ENCODE measurements at places on chromosomes 6 and 20.

- no peak for DNase-seq
Measured at GRCh38 chr6:6556161-6556737, 32.3 kb upstream of the LY86 start.

DNA sequence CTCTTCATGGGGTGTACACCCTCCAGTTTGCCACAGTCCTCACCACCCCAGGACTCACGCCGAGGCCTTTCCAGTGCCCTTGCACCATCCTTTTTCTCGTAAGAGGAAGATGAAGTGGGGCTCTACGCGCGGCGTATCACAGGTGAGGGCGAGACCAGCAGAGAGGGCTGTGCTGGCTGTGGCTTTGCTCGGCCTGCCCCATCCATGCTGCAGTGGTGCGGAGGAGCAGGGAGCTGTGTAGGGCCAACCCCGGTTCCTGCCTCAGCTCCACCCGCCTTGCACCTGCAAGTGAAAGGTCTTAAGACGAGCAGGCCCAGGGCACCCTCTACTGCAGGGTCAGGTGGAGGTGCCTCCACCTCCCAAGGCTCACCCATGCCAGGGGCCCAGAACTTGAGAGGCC is 24.1 kb downstream of the RBCK1 start:
- DNase-seq, result no peak

GRCh38 chr6:104526376-104526775 is 333.3 kb downstream of the HACE1 start:
- no peak for DNase-seq

DNA sequence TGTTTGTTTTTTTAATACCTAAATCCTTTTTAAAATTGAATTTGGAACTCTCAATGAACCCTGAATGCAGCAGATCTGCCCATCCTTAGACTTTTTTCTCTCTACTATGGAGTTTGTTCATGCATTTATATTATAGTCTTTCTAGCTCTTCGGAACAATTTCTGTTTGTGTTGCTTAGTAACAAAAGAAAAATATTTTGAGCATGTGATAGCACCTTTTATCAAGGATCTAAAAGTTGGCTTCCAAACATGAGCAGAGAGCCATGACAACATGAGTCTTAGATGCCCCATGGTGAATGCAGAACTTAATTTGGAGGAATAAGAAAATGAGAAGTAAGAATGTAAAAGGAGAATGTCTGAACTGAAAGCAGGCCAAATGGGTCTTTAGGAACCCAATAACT is 133.7 kb downstream of the EDN1 start:
- DNase-seq, result no peak

GRCh38 chr6:32933661-32934085 is 7.2 kb downstream of the HLA-DMB start:
- DNase-seq, result no peak

GRCh38 chr20:57877995-57878394 is 168.2 kb upstream of the PMEPA1 start:
- DNase-seq, result no peak

DNA sequence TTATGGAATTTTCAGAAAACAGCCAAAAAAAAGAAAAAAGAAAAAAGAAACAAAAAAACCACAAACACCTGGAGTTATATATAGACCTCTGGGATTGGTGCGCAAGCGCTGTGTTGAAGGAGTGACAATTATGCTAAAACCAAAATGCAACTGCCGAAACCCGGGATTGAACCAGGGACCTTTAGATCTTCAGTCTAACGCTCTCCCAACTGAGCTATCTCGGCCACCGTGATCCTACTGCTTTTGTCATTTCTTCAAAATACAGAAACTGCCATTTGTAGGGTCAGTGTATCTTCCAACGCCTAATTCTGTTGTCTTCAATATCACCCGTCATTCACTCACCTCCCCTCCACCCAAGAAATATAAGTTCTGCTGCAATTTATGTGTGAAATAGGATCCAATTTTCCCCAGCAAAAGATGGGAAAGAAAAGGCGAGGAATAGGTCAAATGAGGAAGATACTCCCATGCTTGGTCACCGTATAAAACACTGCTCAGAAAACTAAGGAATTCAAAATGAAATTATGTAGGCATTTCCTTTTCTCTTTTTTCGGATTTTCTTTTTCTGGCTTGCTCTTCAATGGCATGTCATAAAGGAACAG is 116.0 kb downstream of the TRIM27 start:
- no peak for DNase-seq

DNA sequence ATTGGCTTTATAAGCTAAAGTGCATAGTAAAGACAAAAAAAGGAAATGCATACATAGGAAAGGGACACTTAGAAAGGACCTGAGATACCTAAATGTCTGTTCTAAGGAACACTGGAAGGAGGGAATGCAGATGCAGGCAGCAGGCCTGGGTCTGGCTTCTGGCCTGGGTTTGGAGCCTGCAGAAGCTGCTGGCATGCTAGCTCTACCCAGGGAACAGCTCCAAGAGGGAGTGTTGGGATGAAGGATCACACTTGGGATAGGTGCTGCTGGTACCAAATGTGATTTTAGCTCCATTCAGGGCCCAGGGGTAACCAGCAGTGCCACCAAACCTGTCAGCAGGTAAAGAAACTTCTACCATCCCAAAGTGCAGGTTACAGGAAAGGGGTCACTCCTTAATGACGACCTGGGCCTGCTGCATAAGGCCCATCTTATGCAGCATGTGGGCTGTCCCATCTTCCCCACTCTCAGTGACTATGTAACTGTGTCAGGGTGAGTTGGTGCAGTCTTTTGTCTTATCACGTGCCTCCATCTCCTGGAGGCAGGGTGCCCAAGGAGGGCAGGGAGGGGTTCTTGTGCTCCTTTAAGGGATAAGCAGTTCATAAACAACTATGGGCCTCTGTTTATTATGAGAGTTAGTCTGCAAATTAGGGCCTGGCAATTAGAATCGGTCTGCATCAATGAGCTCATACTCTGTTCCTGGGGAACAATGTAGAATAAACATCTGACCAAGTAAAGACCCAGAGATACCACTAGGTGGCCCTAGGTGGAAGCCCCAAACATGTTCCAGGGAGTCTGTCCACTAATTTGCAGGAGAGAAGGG is 26.9 kb downstream of the DDX27 start:
- no peak for DNase-seq

GRCh38 chr6:36616893-36617521 is 22.8 kb downstream of the SRSF3 start:
- DNase-seq, result no peak

GRCh38 chr20:47305667-47306066 is 50.8 kb downstream of the ZMYND8 start:
- no peak for DNase-seq

GRCh38 chr6:152273002-152273401 is 364.2 kb downstream of the SYNE1 start:
- no peak for DNase-seq

- no peak for DNase-seq
Measured at GRCh38 chr6:149383371-149383770, 16.7 kb upstream of the SUMO4 start.

- DNase-seq, result no peak
Measured at GRCh38 chr6:87070741-87071140, 24.2 kb downstream of the CGA start.

DNA sequence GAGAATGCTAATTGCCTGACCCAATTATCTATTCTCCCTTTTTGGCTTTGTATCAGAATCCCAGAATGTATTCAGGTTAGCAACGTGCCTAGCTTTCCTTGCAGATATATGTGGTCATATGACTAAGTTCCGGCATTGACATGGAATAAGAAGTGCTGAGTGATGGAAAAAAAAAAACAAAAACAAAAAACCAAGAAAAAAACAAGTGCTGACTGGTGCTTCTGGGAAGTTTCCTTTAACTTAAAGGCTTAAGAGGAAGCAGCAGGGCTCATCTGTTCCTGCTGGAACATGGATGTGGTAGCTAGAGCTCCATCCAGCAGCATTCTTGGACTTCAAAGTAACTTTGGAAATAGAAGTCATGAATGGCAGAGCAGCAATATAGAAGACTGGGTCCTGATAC is 10.4 kb upstream of the RPF2 start:
- no peak for DNase-seq

- no peak for DNase-seq
Measured at GRCh38 chr6:158009114-158009891, 27.6 kb downstream of the SYNJ2 start.

DNA sequence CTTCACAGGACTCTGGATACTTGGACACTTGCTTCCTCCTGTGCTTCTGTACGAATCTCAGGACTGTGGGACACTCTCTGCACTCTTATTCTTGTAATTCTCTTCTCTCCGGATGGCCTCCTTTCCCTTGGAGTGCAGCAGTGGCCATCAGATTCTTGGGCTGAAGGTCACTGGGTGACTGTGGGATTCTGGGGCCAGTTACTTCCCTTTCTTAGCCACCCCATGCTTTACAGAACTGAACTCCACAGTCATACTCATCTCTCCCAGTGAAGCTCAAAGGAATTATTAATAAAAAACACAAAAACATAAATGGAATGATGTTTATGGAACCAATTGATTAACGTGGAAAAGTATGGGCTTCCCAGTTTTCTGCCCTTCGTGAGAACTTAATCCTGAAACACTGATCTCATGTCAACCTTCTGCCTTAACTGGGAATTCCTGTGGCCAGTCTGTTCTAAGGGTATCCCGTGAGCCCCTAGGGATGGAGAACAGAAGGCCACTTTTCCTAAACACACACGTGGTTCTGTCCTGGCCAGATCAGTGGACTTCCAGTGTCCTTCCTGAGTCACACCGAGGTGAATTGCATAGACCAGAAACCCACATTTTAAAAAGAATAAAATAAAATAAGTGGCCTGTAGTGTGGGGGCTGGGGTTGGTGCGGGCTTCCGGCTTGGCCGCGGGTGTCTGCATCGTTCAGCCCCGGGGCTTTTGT is 23.6 kb upstream of the HLA-E start:
- no peak for DNase-seq

GRCh38 chr20:50548396-50548795 is 38.2 kb downstream of the PTPN1 start:
- no peak for DNase-seq

DNA sequence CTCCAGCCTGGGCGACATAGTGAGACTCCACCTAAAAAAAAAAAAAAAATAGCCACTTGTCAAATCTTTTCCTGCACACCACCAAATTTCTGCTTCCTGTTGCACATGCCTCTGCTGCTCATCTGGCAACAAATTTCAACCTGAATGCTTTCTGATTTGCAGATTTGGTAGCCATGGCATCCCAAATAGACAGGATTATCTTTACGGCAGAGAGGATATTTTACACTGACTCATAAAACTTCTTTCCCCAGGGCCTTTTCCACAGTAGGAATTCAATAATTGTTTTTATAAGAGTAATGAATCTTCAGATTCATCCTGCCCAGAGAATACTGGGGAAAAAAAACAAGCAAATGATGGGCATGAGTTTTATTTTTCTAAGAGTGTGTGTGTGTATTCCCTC is 264.6 kb downstream of the FRK start:
- no peak for DNase-seq

GRCh38 chr6:107599043-107599442 is 109.1 kb downstream of the SOBP start:
- DNase-seq, result no peak

- DNase-seq, result no peak
Measured at GRCh38 chr20:56752274-56752673, 123.2 kb downstream of the TFAP2C start.

DNA sequence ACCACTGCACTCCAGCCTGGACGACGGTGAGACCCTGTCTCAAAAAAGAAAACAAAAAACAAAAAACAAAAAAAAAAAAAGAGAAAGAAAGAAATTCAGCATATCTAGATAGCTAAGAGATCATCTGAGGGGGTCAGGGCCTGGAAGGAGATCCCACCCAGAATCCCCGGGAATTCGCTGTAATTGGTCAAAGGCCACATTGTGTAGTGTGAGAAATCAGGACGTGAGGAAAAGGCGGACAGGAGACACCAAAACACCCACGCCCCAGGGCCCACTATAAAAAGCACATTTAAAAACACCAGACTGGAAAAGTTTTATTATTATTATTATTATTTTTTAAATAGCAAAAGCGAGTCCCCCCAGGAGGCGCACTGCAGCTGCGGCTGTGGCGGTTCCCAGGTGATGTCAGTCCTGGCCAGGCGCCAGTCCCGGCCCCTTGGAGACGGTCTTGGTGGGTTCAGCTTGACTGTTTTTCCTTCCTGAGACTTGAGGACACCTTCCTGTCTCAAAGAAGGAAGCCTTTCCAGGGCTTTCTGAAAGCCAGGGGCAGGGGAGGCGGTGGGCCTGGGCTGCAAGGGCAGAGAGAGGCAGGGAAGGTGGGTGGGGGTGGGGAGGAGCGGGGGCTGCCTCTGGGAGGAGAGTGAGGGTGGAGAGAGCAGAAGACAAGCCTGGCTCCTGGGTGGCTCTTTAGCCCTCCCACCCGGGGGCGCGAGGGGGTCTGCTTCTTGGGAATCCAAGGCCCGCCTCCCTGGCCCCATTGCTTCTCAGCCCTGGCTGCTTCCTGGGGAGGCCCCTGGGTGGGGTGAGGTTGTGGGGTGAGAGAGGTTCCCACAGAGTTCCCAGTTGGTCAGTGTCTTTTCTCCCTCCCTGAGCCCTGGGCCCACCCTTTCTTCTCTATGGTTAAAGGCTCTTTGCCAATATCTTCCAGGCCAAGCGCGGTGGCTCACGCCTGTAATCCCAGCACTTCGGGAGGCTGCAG is 14.5 kb downstream of the TCF15 start:
- no peak for DNase-seq

DNA sequence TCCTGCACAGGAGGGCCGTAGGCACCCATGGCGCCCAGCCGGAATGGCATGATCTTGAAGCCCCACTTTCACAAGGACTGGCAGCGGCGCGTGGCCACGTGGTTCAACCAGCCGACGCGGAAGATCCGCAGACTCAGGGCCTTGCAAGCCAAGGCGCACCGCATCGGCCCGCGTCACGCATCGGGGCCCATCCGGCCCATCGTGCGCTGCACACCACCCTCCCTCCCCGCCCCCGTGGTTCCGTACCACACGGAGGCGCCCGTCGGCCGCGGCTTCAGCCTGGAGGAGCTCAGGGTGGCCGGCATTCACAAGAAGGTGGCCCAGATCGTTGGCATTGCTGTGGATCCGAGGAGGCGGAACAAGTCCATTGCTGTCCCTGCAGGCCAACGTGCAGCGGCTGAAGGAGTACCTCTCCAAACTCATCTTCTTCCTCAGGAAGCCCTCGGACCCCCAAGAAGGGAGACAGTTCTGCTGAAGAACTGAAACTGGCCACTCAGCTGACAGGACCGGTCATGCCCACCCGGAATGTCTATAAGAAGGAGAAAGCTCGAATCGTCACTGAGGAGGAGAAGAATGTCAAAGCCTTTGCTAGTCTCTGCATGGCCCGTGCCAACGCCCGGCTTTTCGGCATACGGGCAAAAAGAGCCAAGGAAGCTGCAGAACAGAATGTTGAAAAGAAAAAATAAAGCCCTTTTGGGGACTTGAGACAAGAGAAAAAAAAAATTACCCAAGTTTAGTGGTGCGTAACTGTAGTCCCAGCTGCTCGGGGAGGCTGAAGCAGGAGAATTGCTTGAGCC is 9.9 kb upstream of the NCOA5 start:
- no peak for DNase-seq

GRCh38 chr20:58574469-58574868 is 59.3 kb upstream of the APCDD1L start:
- DNase-seq, result no peak

DNA sequence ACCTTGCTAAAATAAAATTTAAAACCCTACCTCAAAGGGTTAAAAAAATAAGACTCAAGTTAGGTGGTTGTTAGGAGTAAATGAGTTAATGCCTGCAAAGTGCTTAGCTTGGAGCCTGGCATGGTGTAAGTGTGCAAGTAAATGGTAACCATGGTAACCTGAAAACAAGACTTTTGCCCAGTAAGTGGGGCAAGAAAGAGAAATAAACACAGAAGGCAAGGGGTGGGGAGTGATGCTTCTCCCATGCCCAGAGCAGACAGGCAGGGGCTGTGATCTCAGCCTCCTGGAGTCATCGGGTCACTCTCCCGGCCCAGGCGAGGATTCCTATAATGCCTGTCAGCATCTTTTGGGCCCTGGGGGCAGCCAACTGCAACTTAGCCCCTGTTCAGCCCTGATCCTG is 59.2 kb upstream of the SLC32A1 start:
- no peak for DNase-seq

GRCh38 chr6:33914645-33915044 is 110.8 kb upstream of the MLN start:
- DNase-seq, result no peak

Data from NCI-H2081 treated with DMSO at 0.1 percent for 48 hours (cell line).